Activated CD8-positive, alpha-beta memory T cell treated with anti-CD3 and anti-CD28 coated beads for 24 hours (primary cell): ENCODE measurements at places on chromosomes 5 and 9.

DNA sequence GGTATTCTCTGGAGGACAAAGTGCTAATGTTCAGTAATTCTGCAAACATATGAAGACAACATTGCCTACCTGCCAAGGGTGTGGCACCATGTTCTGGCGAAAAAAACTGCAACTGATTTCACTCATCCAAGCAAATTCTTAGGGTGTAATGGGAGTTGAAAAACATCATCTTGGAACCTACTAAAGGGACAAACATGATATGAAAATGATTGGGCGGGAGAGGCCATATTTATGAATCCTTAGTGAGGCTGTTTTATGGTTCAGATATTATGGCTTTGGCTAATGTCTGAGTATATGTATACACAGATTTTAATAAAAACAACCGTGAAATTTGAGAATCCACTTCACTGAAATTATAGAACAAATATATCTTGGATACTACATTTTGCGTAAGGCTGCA lies 225.7 kb downstream of the ARL15 start:
- no peak for DNase-seq

GRCh38 chr5:94640176-94640575 lies 21.7 kb downstream of the SLF1 start:
- DNase-seq: no peak

DNA sequence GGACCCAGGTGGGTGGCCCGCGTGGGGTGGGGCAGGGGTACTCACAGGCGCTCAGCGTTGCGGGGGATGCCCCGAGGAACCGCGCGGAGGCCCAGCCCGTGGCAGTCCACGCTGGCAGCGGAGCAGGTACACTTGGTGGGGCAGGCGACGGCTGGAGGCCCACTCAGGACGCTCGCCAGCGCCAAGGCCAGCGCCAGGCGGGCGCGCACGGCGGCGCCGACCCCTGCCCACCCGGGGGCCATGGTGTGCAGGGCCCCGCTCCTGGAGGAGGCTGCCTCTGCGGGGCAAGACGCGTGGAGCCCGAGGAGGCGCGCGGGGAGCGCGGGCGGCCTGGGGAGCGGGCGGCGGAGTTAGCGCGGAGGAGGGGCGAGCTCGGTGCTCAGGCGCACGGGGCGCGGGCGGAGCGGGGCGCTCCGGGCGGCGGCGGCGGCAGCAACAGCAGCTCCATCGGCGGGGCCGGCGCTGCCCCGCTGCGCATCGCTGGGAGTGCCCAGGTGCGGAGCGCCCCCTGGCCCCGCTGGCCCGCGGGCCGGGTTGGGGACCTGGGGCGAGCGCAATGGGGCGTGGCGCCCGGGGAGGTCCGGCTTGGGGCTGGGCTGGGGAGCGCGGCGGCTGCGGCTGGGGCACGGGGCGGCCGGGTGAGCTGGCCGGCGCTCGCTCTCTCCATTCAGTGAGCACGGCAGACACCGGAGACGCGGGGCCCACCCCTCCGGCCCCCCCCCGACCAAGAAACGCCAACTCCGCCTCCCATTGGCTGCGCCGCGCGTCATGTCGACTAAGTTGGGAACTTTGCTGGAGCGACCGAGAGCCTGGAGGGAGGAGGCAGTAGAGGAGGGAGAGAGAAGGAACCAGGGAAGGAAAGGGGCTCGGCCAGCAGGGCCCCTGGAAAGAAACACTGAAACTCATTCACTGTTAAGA lies at the start of gene SLIT3:
SLIT3 (minus strand) TSS at position 672 of the 918 bp plus-strand sequence; CDS start at position 242, 430 bp downstream.
- DNase-seq: no peak

DNA sequence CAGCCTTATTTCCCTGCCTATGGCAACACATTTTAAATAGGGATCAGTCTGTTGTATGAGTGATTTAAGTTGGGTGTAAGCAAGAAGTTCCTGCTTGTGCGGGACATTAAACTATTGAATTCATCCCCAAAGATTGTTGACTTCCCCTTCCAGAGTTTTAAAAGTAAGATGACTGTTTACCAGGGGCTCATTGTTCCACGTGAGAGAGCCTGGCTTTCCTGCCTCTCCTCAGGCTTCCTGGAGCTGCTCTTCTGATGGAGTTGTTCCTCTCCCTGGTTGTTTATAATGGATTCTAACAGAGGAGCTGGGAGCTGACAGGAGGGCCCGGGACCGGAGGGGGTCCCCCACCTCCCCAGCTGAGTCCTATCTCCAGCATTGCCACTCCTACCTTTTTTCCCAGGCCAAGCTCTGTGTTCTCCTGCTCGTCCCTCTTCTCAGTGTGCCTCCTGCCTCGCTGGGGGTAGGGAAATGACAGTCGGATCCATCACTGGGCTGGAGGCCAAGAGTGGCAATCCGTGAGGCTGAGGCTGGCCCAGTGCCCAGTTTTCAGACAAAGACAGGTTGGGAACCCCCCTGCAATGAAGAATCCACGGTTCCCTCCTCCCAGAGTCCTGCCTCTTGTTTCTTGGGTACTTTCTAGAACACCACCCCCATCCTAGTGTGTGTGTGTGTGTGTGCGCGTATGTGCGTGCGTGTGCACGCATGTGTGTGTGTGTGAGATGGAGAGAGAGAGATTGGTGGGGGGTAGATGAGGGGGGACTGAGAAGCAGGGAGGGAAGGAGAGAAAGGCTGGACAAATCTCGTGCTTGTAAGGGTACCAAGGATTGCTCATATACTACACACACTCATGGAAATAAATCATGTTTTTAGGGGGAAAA lies 123.7 kb upstream of the NFIB start:
- no peak for DNase-seq

GRCh38 chr9:35552837-35553236 lies 52.2 kb upstream of the TESK1 start:
- DNase-seq: no peak
